ENCODE measurements at places on chromosomes 4 and X.

DNA sequence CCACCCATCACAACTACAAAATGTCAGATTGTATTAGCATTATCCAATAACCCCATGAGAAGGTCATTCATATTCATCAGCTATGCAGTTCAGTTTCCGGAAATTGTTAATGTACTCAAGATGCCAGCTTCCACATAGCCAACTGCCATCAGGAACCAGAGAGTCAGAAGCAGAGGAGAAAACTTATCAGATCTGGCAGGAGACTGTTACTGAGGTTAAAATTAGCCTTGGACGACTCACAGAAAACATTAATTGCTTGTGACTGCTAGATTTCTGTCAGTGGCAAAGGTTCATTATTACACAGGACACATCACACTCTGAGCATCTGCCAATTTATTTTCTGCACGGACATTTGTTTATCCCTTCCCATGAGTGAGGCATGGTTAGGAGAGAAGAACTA, 352.8 kb downstream of the DHRSX start:
- DNase-seq = no peak

- no peak for DNase-seq
These were observed 43.9 kb downstream of the MBNL3 start for GRCh38 chrX:132444936-132445335.

- no peak for DNase-seq
These were observed 54.7 kb downstream of the DKK2 start for GRCh38 chr4:106981431-106981830.

- no peak for DNase-seq
These were observed 2.3 kb upstream of the NR3C2 start for GRCh38 chr4:148444296-148445070.

GRCh38 chr4:145541346-145541745, 59.7 kb downstream of the SMAD1 start:
- DNase-seq = peak; percentile 23

DNA sequence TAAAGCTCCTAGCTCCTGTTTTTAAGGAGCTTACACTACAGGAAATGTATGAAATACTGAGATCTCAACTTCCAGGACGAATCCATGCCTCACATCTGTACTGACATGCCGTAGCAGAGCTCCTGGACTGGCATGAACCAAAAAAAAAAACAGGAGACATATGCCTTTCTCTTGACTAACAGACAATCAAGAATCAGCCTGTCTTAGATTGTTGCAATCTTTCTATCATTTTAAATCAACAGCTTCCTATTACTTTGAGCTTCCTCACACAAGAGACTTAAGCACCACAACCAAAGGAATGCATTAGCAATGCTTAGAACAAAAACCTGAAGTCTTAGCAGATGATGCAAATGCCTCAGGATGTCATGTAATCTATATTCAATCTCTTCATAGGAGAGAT, 34.7 kb upstream of the AREG start:
- DNase-seq = no peak

- DNase-seq = no peak
These were observed 1.7 kb downstream of the DOCK11 start for GRCh38 chrX:118497180-118497818.

DNA sequence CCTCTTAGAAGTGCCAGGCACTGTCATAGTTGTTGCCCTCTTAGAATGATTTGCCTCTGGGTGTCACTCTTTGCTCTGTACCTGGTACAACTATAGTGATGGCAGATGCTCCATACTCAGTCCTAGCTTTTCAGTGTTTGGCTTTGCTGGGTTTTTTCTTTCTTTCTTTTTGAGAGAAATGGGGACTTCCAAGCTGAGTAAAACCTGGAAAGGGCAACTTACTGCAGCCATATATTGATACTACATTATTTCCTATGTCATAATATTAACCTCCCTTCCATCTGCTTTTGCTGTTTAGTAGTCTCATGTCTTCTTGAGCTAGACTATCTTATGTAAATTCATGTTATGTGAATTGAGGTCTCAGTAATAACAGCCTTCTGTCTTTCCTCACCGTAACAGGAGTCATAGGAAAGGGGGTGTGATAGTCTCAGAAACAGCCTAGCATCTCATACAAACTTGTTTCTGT, 49.0 kb downstream of the NIPAL1 start:
- DNase-seq = no peak

GRCh38 chrX:54494989-54495813, 833 bp downstream of the FGD1 start:
- peak; percentile 17 for DNase-seq

DNA sequence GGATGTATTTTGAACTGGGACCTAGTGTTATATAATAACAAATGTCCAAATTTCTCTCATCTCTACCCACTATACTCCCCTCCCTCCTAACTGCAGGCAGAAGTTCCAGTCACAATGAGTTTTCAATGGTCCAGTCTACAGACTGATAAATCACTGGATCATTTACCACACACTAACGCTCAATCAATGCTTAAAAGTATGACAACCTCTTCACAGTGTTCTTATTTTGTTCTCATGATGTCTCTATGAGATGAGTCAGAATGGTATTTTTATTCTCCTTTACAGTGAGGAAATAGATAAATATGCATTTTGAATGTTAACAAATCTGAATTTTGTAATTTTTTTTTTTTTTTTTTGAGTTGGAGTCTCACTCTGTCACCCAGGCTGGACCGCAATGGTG, 83.7 kb upstream of the ETNPPL start:
- no peak for DNase-seq

DNA sequence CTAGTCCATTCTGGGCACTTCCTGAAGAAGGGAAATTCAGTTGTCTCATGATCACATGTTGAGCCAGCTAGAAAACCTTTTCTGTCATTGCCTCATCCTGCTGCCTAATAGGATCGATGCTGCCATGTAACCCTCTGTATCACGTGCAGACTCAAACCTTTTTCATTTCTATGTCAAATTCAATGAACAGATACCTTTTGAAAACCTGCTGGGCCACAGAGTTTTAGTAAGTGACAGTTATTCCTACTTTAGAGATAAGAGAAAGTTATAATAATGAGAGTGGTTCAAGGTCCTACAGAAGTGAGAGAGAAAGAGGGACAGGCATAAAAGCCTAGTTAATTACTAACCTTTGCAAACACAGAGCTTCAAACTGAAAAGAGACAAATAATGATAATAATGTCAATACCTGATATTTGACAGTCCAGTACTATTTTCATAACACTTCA, 46.0 kb downstream of the MAOA start:
- no peak for DNase-seq

DNA sequence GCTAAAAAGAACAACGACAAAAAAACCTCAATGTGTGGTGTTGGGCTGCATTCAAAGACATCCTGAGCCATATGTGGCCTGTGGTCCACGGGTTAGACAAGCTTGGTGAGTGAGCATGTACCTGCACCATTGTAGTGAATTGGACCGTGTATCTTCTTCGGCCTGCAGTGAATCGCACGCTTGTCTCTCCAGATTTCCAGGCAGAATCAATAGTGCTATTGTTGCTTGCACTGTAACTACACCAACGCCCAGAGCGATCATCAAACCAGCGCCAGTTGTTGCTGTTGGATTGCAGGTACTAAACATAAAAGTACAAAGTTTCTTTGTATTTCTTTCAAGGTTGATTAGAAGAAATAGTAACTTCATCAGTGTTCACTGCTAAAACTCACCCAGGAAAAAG, 101.6 kb downstream of the HUWE1 start:
- no peak for DNase-seq

Data from fibroblast of pulmonary artery (primary cell).